ENCODE measurements at places on chromosomes 2 and 18.

DNA sequence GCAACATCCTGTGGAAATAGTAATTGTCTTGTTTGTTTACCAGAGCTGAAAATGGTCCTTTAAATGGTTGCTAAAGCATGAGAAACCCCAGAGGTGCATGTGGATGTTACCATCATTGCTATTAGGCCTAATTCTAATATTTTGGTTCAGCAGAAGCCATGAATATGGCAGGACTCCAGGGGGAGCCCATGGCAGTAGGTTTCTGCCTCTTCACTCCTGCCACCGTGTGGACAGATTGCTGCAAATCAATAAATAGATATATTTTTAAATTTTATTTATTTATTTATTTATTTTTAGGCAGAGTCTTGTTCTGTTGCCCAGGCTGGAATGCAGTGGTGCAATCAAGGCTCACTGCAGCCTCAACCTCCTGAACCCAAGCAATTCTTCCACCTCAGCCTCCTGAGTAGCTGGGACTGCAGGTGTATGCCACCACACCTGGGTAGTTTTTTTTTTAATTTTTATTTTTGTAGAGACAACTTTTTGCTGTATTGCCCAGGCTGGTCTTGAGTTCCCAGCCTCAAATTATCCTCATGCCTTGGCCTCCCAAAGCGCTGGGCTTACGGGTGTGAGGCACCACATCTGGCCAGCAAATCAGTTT lies 54.9 kb upstream of the CAPN13 start:
- peak; percentile 54 for DNase-seq

DNA sequence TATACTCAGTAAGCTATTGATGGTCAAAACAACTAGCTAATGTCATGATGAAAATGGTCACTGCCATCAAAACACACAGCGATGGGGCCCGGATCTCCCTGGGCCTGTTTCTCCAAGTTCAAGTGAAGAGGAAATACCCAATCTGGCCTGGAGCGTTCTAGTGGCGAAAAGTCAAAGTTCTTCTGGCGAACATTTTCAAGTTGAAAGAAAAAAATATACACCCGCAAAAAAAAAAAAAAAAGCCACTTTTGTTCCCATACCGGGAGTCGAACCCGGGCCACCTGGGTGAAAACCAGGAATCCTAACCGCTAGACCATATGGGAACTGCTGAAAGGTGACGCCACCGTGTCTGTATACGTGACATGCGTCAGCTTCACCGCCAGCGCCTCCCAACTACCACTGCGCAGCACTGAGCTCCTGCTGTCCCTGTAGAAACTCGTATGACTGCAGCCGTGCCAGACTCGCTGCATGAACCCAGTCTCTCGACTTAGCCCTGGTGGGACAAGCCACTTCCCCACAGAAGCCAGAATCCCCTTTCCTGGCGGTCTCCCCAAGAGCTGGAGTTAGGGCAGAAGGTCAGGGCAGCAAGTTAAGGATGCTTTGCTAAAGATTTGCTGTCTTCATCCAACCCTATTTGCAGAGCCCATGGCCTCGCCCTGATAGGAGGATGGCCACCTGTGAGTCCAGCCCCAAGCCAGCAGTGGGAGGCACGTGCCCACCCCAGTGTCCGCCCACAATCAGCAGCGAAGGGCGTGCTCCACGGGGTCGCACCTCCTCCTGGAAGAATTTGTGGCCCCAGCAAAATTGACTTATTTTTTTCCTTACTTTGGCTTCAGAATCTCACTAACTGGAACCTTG lies 5.6 kb upstream of the IMP4 start:
- DNase-seq, result peak; percentile 56

DNA sequence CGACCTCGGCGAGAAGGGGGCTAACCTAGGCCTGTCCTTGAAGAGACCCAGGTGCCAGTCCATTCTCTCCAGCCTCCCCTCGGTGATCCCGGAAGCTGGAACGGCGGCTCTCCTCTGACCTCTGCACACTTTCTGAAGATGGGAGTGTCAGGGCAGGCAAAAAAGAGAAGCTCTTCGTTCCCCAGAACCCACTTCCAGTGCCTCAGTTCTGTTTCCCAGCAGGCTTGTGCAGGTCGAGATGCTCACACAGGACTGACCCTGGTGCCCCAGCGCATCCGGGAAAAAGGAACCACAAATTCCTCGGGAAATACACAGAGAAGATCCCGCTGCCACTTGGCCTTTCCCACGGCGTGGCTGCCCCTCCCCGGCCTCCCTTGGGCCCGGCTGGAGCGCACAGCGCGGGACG lies 681 bp upstream of the PTPN18 start:
- no peak for DNase-seq

- DNase-seq, result peak; percentile 9
These were observed 220.5 kb upstream of the RAB6C start for GRCh38 chr2:129758784-129759471.

- DNase-seq, result no peak
These were observed 786 bp upstream of the TMEM200C start for GRCh38 chr18:5895876-5896740.
